ENCODE measurements at places on chromosomes 7 and 10. TPM values are rescaled to one million over a fixed set of nuclear protein-coding genes. Genes with fewer than 3 reads are reported as not detected.

GRCh38 chr7:121609208-121609607, 213.1 kb upstream of the FAM3C start:
- DNase-seq = no peak

GRCh38 chr7:46156086-46156485, 235.0 kb upstream of the IGFBP3 start:
- DNase-seq = no peak

SUPV3L1 gene
- total RNA-seq = 30.1 TPM

PTPN20 gene
- 1.8 TPM for total RNA-seq

- DNase-seq = no peak
These were observed 378.8 kb upstream of the ETV1 start for GRCh38 chr7:14368285-14368684.

GRCh38 chr7:34662058-34662708, 4.2 kb downstream of the NPSR1 start:
- DNase-seq = no peak

Measured in left colon (tissue), 2 donors.